Activated CD8-positive, alpha-beta T cell treated with anti-CD3 and anti-CD28 coated beads for 36 hours (primary cell): ENCODE measurements at places on chromosomes 7 and 10. TPM values are rescaled to one million over a fixed set of nuclear protein-coding genes. Genes with fewer than 3 reads are reported as not detected.

NOD1 gene
- total RNA-seq: 12.5 TPM

MRPS33 gene
- total RNA-seq: 101 TPM

EPO gene
- not detected for total RNA-seq

TUBB8 gene
- not detected for total RNA-seq

ABCB1 gene
- 8.9 TPM for total RNA-seq

DNA sequence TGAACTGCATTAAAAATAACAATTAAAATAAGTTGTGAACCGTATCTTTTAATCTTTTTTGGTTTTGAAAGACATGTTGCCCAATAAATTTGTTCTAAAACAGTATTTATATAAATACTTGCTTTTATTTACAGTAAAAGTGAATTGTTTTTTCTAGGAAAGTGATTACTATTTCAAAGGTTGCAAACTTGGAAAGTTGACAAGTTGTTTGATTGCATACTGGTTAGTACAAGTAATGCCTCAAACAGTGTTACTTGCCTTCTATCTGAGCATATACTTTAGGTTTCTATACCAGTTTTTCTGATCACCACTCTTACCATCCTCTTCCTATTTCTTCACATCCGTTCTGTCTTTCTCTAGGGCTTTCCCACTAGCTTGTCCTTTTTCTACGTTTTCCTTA lies 212.6 kb downstream of the FOXP2 start:
- H3K4me1 ChIP-seq: no peaks in the 10 kb centered on the region
- no peak overlapping the region for H3K4me3 ChIP-seq
- no peaks in the 10 kb centered on the region for H3K27me3 ChIP-seq
- H3K27ac ChIP-seq: no peak overlapping the region
- no peak for DNase-seq

GRCh38 chr7:369476-370258 lies 79.7 kb downstream of the FOXL3 start:
- H3K27me3 ChIP-seq: no peaks in the 10 kb centered on the region
- H3K4me3 ChIP-seq: no peak overlapping the region
- H3K36me3 ChIP-seq: no peaks in the 10 kb centered on the region

DNA sequence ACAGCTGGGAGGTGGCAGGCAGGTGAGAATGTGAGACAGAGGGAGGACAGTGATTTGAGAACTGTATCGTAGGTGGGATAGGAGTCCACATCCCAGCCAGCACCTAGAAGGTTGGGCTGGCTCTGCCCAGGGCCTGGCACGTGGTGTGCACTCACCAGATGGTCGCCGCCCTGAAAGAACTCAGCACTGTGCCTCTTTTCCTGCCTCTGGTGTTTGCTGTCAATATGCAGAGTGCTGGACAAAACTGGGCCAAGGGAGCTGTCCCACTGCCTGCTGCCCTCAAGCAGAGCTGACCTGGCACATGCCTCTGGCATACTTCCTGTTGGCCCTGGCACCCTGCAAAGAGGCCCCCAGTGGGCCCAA lies 36.8 kb downstream of the CHST3 start:
- H3K36me3 ChIP-seq: no peaks in the 10 kb centered on the region
- H3K27me3 ChIP-seq: no peaks in the 10 kb centered on the region
- no peak for DNase-seq
- H3K4me3 ChIP-seq: no peak overlapping the region

DNA sequence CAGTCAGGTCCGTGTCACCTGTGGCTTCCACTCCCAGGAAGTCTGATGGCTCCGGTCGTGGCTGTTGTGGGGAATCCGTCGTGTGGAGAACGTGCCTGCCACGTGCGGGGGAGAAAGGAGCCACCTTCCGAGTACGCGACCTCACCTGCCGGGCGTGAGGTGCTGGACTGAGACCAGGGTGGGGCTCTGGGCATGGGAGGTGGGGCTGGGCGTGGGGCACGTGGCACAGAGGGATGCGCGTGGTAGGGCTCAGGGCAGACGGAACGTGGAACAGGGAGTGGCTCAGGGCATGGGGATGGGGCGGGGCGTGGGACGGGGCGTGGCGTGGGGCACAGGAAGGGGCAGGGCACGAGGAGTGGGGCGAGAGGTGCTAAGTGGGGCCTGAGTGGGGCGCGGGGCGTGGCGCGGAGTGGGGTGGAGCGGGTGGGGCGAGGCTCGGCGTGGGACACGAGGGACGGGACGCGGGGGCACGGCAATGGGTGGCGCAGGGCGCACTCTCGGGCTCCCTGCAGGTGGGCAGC lies 64.8 kb downstream of the C10orf143 start:
- no peaks in the 10 kb centered on the region for H3K27me3 ChIP-seq
- H3K36me3 ChIP-seq: no peaks in the 10 kb centered on the region
- no peaks in the 10 kb centered on the region for H3K4me1 ChIP-seq
- no peak for DNase-seq
- H3K4me3 ChIP-seq: no peak overlapping the region

DNA sequence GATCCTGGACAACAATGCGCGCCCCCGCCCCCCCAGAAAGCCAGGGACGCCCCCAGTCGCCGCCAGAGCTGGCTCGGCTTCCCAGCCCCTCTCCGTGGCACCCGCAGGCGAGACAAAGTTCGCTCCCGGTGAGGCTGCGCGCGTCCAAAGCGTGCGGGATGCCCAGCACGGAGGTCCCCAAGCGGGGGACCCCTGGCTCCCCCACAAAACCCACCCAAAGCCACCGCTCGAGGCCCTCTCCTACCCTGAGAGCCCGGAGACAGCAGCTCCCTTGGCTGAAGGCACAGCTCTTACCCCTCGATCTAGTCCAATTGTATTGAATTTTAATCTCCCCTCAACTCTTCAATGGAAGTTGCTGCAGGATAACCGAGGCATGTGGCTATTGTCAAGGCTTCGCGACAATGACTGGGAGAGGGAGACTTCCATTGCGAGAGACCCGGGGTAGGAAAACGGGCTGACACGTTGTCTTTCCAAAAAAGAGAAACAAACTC lies 305.3 kb downstream of the PRPF18 start:
- no peak for DNase-seq
- no peak overlapping the region for H3K27ac ChIP-seq
- H3K36me3 ChIP-seq: no peaks in the 10 kb centered on the region
- H3K4me3 ChIP-seq: peak overlapping the region; percentile 47

- H3K27ac ChIP-seq: no peak overlapping the region
- no peaks in the 10 kb centered on the region for H3K36me3 ChIP-seq
- no peak for DNase-seq
Observed at GRCh38 chr10:76631884-76632766, 1005.5 kb downstream of the KCNMA1 start.

DNA sequence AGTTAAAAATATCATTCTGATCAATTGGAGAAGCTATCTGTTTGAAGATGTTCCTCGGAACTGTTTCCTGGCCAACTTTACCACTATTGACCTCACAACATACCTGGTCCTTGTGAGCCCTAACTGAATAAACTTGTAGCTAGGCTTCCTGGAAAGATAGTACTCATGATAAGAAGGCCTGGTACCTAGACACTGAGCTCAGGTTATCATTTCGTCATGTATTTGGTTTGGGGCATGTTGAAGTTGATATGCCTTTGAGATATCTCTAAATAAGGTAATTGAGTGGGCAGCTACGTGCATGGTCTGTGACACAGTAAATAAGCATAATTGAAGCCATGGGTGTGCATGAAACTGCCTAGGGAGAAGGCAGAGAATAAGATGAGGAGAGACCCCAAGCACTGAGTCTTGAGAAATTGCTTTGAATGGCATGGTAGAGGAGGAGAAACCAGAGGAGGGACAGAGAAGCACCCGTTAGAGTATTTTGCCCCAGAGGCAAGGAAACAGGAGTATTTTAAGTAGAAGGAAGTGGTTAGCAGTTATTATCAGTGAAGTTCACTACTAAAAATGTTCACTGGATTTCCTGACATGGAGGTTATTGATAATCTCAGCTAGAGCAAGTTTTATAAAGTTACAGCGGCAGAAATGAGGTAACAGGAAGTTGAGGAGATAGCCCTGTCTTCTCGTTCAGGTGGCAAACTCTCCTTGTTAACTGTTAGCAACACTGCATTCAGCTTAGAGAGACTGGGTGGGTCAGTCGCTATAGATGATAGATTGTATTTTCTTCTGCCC lies 55.6 kb downstream of the CC2D2B start:
- H3K4me3 ChIP-seq: no peak overlapping the region
- peak overlapping the region; percentile 66 for H3K27ac ChIP-seq
- H3K27me3 ChIP-seq: no peaks in the 10 kb centered on the region
- no peak for DNase-seq
- peaks cover 5% of the 10 kb centered on the region for H3K36me3 ChIP-seq
- H3K4me1 ChIP-seq: peaks cover 17% of the 10 kb centered on the region
